8988T (cell line): ENCODE measurements at places on chromosomes 16 and 17.

- no peak for DNase-seq
These were observed 397 bp downstream of the CDC42EP4 start for GRCh38 chr17:73311428-73311780.

DNA sequence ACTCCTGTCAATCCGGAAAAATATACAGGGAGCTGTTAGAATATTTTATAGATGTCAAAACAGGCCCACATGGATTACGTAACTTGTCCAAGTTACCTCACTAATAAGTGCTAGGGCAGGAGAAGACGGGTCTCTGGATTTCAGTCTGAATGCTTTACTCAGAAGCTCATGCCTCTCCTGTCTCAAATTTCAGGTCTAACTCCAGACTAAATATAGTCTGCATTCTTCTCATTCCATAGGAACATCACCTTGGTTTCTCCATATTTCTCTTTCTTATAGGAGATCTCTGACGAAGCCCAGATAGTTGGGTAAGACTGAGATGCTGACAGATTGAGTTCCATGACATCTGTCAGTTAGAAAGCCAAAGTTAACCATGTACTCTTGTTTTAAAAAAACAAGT lies 174.2 kb downstream of the STX8 start:
- DNase-seq = no peak

- no peak for DNase-seq
These were observed 10.3 kb downstream of the KANSL1 start for GRCh38 chr17:46182961-46183360.

DNA sequence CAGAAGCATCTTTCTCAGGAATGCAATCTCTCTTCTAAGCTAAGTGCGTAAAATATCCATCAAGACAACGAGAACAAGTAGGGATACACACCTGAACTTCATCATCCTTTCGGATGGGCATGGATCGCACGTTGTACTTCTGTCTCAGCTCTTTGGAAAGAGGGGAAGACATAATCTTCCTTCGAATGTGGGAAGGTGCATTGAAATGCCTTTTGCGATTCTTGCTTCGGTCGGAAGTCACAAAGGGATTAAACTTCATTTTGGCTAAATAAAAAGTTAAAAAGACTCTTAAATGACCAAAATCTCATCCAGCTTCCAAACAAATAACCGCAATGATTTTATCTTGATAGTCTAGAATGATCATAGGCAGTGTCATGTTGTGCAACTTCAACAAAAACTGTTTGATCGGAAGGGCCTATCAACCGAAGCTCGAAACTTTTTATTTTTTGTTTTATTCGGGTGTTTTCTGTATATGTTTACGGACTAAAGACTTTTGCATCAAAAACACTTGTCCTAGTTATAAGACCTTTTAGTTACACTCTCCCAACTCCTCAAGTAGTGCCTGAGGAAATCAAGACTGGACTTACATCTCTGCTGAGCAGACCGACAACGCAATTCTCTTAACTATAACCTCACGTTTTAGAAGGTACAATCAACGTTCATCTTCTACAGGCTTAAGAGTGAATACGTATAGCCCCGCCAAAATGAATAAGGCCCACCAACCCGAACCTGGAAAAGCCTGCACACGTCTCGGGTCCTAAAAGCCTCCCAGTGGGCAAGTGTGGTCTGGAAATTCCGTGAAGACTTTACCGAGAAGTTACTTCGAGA lies 727 bp downstream of the RPL26 start:
- DNase-seq = no peak

DNA sequence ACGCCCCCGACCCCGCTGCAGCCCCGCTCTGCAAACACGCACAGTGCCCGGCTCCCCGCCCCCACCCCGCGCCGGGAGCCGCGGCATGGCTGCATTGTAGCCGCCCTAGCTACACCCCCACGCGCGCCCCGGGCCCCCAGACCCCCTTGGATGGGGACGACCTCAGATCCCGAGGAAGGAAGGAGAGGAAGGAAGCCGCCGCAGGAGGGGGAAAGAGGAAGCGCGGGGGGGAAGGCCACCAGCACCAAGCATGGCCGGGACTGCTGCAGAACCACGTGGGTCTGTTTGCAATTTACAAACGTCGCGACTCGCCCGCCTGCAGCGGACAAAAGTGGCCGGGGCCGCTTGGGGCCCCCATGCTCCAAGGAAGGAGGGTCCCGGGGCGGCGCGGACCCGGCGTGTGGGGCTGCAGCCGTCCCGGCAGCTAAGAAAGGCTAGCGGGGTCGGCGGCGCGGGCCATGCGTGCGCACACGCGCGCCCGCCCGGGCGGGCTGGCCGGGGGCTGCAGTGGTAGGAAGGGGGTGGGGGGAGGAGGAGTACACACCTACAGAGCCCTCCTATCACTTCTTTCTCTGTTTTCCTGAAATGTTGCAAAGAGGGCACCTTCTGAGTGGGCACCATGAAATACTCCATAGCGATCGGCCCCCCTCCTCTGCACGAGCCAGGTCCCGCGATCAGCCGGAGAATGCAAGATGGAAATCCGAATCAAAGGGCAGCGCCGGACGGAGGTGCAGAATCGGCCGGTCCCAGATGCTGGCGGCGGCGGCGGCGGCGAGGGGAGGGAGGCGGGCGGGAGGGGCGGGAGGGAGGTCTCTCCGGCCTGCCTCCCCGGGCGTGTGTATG lies 488 bp downstream of the TFAP4 start:
- peak; percentile 67 for DNase-seq

DNA sequence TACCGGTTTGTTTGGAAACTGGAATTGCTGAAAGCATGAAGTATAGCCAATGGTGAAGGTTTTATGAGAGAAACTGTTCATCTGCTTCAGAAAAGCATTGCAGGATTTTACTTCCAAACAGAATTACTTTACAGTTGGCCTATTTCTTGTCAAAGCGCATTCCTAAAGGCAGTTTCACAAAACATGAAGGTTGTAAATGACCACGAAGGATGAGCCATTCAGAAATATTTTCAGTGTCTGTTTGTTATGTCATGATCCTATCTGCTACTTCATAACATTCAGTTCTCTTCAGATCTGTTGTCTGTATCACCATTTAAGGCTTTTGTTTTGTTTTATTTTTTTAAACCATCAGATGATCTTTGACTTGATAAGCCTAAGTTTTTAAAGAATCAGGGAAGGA lies 45.7 kb downstream of the AATF start:
- DNase-seq = no peak

GRCh38 chr16:65054457-65054856 lies 67.4 kb downstream of the CDH11 start:
- no peak for DNase-seq

DNA sequence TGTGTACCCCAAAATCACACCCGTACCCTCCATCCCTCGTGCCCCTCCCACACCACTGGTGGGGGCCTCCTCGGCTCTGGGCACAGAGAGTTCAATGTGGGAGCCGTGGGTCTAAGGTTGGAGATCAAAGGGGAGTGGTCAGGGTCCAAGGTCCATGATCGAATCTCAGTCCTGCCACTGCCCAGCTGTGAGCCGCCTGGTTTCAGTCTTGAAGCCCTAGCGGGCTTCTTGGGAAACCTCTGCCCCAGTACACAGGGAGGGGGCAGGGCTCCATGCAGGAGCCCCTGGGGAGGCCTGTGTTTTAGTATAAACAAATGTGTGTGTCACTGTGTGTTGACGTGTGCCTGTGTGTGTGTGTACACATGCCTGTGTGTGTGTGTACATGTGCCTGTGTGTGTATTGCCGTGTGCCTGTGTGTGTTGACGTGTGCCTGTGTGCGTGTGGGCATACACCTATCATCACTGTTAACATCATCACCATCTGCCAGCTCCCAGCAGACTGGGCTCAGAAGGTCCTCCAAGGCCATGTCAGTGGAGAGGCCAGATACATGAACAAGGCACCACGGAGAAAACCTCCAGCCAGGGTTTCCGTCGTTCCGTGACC lies 26.5 kb upstream of the ZNF469 start:
- DNase-seq = no peak

DNA sequence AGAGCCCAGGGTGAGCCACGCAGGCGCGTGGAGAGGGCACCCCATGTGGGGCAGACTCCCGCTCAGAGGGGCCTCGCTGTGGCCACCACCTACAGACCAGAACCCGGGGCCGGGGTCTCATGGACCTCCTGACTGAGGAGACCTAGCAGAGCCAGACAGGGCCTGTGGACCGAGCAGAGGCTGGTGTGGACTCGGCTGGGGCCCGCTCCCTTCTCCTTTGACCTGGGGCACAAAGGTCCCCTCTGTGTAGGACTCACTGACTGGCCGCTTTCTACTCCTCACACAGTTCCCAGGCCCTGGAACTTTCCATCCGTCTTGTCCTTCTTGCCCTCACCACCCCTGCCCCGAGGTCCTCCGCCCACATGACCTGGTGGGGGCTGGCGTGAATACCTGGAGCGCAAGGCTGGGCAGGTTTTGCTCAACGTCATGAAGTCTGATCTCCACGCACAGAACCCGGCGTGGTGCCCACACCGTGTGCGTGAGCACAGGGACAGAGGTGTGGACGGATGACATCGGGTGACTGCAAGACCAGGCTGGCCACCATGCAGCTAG lies 44.7 kb upstream of the ACSF3 start:
- DNase-seq = no peak

DNA sequence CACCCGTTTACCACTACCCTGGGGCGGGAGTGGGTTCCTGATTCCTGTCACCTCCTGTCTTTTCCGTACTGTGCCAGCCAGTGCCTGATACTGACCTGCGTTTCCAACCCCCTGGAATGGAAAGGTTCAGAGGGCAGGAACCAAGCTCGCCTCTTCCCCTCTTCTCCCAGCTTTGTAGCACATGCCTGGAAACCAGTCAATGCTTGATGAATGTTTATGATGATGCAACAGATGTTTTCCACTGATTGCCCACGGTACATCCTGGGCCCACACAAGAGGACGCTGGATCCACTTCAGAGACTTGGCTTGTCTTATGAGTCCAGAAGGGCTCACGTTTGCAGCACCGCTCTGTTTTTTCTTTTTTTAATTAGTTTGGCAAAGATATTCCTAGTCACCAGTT lies 262.0 kb downstream of the CPPED1 start:
- DNase-seq = no peak
